ENCODE measurements at places on chromosomes 5 and 9.

GRCh38 chr9:70602321-70603019, 188.0 kb upstream of the KLF9 start:
- DNase-seq: peak; percentile 62

DNA sequence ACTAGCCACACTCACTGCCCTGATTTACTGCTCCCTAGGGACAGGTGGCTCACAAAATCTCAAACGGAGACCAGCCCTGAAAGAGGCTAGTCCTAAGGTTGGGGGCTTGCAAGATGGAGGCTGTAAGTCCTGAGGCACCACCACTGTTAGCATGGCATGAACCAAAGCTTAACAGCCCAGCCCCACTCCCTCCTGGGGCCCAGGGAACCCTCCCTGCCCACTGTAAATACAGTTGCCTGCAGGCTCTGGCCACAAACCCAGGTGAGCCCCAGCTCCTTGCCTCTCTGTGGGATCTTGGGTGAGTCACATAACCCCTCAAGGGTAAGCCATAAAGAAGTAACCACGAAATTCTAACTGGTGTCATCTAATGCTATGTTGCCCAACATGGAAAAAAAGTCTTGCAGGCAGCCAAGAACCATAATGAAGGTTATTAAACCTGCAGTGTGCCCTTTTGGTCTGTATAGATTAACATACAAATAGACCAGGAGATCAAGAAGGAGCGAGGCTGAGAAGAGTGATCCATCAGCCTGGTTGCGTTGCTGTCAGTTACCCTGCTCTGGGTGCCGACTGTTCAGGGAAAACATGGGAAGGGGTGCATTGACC, 1.7 kb upstream of the POMT1 start:
- peak; percentile 76 for DNase-seq

GRCh38 chr9:20379804-20380225, 242.5 kb downstream of the MLLT3 start:
- no peak for DNase-seq

- no peak for DNase-seq
Measured at GRCh38 chr5:116038817-116039216, 6.5 kb downstream of the ARL14EPL start.

DNA sequence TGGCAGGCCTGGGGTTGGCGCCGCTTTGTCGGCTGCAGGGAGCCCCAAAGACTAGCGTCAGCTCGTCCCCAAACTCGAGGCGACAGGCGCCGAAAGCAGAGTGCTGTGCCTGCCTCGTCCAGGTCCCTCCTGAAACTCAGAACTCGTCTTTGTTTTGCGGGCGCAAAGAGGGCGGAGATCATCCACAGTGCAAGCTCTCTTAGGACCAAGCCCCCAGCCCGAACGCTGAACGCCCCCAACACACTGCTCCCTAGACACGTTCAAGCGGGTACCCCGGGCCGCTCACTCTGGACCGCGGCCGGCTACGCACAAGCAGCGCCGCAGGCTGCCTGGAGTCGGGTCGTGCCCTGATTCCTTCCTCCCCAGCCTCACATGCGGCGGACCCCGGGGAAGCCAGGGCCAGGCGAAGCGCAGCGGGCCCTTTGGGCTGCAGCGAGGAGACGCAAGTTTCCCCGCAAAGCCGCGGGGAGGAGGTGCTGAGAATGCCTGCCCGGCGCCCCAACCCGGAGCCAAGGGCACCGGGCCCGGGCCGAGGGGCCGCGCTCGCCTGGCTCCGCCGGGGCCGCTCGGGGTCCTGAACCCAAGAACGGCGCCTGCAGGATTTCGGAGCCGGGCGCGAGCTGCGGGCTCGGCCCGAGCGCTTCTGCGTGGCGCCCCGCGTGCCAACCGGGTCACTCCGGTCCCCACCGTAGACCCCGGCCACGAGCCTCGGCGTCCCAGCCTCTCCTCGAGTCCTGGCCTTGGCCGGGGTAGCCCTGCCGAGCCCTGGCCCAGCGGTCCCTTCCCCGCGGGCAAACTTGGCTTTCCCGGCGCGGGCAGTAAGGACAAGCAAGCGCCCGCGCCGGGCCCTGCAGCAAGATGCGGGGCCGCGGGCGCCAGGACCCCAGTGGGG, 738 bp downstream of the FSTL4 start:
- DNase-seq: no peak

- DNase-seq: no peak
Measured at GRCh38 chr9:97852001-97852398, 1.0 kb upstream of the FOXE1 start.

GRCh38 chr5:176646707-176647029, 616 bp upstream of the TSPAN17 start:
- DNase-seq: no peak

DNA sequence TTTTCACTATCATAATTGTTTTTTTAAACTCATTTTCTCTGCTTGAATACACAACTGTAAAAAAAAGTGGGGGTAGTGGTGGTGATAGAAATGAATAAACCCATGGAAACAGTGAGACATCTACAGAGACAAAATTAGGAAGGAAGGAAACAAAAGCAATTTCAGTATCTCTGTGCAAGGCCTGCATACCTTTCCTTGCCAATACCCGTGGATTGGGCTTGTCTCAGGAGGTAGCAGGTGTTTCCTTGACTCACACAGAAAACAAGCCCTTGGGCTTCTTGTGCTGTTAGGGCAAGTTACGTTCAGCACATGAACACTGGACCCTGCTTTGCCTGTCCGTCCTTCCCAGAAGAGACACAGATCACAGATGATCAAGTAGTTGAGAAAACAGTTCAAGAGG, 372.2 kb downstream of the ZSWIM6 start:
- peak; percentile 86 for DNase-seq

DNA sequence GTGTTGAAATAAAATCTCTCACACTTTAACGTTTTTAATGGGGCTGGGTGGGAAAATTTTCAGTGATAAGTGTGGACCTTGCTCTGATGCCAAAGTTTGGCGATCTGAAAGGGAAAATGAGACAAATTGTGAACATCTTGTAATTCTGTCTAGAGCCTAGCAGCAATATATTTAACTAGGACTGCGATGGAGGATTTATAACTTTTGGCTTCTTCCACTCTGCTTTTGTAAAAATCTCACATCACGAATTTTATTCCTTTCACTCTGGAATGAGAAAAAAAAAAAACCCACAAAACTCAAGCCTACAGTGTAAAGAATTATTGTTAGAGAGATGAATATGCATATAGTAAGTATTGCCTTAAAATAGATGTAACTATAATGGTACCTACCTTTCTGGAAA, 19.9 kb downstream of the CCNH start:
- DNase-seq: no peak

GRCh38 chr9:134651226-134651905, 9.8 kb downstream of the COL5A1 start:
- no peak for DNase-seq

DNA sequence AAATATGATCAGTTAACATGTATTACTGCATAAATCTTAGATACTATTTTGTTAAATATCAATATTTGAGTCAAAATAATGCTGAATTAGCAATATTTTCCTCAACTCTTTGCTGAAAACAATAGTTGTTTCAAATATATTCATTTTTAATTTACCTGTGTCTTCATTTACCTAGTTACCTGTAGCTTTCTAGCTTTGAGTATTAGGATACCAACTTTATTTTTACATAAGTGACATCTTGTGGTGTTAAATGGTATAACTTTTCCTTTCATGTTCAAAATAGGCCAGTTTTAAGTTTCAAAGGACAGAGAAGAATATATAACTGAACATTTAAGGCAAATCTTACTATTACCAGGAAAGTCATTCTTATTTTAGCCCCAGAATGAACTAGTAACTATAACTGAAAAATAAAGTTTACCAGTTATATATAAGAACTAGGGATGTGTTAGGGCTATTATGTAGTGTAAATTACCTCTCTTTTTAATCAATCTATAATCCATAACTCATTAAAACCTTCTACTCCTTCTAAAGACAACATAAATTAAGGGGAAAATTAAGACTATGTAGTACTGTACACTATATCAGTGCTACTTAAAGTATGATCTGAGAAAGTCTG, 25.3 kb downstream of the AP3B1 start:
- DNase-seq: no peak

GRCh38 chr5:53971551-53971950, 338.8 kb downstream of the ARL15 start:
- DNase-seq: no peak

GRCh38 chr5:133480366-133480765, 132.0 kb downstream of the FSTL4 start:
- no peak for DNase-seq

DNA sequence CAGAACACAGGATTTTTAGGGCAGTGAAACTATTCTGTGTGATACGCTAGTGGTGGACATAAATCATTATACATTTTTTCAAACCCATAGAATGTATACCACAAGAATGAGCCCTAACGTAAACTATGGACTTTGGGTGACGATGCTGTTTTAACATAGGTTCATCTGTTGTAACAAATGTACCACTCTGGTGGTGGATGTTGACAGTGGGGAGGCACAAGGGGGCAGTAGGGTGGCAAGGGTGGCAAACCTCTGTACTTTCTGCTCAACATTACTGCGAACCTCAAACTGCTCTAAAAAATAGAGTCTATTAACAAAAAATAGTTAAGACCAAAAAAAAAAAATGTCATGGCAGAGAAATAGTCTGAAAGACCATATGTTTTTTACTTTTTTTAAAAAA, 9.1 kb upstream of the MVB12B start:
- DNase-seq: no peak

- no peak for DNase-seq
Measured at GRCh38 chr5:62732677-62733121, 154.1 kb downstream of the LRRC70 start.

- no peak for DNase-seq
Measured at GRCh38 chr9:106800701-106801270, 62.2 kb upstream of the ZNF462 start.

DNA sequence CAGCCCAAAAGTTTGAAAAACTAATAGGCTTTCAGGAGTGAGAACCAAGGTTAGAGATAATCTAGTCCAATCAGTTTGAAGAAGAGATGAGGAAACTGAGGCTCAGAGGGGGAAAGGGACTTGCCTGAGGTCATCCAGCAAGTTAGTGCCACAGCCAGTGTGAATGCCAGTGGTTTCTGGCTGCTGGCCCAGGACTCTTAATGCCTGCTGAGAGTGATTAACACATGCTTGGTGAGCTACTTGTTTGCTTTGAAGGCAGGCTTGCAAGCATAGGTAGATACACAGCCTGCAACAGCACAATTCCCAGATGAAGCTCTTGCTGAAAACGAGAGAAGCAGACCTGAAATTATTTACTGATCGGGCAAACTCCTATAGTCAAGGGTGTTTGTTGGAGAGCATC, 591.6 kb upstream of the SGCD start:
- DNase-seq: peak; percentile 14

GRCh38 chr9:30574355-30575151, 1809.9 kb upstream of the ACO1 start:
- DNase-seq: no peak

DNA sequence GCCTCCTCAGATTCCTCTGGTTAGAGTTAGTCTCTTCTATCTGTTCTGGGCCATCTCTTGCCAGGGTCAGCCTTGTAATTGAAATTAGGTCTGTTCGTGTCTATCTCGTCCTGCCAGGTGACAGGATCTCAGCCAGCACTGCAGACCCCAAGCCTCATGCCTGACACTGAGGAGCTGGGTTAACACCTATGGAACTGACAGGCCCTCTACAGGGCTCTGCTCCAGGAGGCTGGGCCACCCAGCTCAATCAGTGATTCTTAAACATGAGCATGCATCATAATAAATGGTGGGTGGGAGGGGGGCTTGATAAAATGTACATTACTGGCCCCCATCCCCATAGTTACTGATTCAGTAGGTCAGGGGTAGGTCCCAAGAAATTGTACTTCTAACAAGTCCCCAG, 103.4 kb downstream of the PSD2 start:
- DNase-seq: no peak

GRCh38 chr9:95757439-95757838, 118.1 kb upstream of the ERCC6L2 start:
- DNase-seq: no peak

GRCh38 chr5:154394307-154394706, 51.5 kb upstream of the SAP30L start:
- no peak for DNase-seq

Data from foreskin keratinocyte (primary cell).